ENCODE measurements at places on chromosomes 7 and 10. TPM values are rescaled to one million over a fixed set of nuclear protein-coding genes. Genes with fewer than 3 reads are reported as not detected.

GRM3 gene
- not detected for total RNA-seq

SSMEM1 gene
- total RNA-seq: not detected

APBB1IP gene
- total RNA-seq: 3.3 TPM

- no peak for DNase-seq
Measured at GRCh38 chr7:103379270-103379975, 32.0 kb downstream of the PSMC2 start.

GRCh38 chr10:47065903-47066302 lies 154.7 kb downstream of the PTPN20 start:
- DNase-seq: no peak

GRCh38 chr7:151083071-151083823 lies at the start of gene TMUB1:
TSS of gene TMUB1 (minus strand) at chr7:151083493. CDS start at chr7:151082563, 930 bp downstream.
- DNase-seq: peak; percentile 94

DNA sequence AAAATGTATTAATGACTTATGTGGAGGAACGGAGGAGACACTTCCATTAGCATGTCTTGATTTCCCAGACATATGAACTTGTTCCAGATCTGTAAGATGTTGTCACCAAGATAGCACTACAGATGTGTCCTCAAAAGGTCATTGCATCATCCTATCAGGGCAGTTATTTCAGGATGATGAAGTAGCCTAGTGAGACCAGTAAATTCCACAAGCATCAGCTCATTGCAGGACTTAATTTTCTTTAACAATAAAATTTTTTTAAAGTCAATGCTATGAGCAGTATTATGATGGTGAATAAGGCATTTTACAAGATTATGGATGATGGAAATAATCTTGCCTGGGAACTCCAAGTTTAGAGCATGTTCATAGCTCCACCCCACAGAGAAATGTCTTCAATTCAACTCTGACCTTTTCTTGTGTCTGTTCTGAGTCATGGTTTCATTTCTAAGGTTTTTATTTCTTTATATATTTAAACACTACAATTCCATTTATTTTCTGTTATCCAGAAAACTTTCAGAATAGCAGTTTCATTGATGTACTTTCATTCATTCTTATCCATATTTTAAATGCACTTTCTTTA lies 1203.3 kb upstream of the CELF2 start:
- DNase-seq: no peak

DNA sequence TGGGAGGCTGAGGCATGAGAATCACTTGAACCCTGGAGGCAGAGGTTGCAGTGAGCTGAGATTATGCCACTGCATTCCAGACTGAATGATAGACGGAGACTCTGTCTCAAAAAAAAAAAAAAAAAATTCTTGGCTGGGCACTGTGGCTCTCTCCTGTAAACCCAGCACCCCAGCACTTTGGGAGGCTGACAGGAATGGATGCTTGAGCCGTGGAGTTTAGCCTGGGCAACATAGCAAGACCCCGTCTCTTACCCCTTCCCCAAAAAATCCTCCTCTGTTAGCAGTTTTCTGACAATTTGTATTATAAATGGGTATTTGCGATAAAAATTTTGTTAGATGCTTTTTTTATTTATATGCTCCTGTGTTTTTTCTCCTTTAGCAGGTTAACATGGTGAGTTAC lies 11.0 kb downstream of the SAMD8 start:
- no peak for DNase-seq

DNA sequence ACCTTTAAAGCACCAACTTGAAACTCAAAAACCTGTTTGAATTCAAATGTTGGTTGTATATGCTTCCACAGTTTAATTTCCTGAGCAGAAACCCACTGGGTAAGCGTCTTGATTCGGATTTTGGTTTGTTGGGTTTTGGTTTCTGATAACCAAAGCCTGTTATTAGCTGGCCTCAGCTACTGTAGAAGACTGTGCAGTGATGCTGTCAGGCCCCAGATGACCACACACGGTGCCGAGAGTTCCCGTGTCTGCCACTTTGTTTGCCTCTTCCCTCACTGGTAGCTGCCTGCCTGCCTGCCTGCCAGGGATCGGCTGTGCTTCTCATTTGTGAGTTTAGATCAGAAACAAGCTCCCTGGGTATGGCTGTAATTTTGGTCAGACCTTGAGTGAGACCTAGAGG lies 5.6 kb downstream of the MDH2 start:
- DNase-seq: no peak

All from Peyer's patch (tissue), 4 donors.